ENCODE measurements at places on chromosomes 5 and 9. TPM values are rescaled to one million over a fixed set of nuclear protein-coding genes. Genes with fewer than 3 reads are reported as not detected.

DNA sequence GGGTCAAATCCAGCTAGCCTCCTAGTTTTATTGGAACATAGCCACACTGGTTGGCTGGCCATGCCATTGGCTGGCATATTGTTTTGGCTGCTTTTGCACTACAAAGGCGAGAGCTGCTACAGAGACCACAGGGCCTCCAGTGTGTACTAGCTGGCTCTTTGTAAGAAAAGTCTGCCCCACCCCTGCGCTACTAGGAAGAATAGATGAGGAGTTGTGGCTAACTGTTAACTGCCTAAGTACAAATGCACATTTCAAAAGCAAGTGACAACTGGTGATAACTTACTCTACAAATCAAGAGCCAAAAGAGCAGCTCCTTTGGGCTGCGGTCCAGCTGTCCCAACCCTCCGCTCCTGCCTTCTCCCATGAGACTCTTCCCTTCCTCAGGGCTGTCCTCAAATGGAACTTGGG lies 63.9 kb downstream of the SERINC5 start:
- no peak for DNase-seq

GRCh38 chr5:10649666-10650380 lies 86.0 kb downstream of the ANKRD33B start:
- DNase-seq, result no peak

- no peak for DNase-seq
These were observed 134.8 kb upstream of the CD180 start for GRCh38 chr5:67331296-67331925.

The AK8 gene
- total RNA-seq, result not detected

Data from GM12878 (cell line).